ENCODE measurements at places on chromosomes 4 and X.

DNA sequence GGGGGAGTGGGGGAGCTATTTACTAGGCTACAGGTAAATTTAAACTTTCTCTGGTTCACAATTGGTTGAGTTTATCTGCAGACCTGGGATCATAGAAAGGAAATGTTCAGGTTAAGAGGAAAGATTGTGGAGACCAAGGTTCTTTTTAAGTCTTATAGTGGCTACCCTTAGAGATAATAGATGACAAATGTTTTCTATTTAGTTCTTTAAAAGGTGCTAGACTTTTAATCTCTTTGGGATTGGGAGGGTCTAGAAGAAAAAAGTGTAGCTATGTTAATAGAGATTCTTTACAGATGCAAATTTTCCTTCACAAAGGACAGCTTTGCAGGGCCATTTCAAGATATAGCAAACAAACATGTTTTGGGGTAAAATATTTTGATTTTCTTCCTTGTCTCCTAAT is 76.0 kb downstream of the TEX13C start:
- DNase-seq: no peak

- no peak for DNase-seq
These were observed 53.1 kb downstream of the TEC start for GRCh38 chr4:48216563-48216962.

DNA sequence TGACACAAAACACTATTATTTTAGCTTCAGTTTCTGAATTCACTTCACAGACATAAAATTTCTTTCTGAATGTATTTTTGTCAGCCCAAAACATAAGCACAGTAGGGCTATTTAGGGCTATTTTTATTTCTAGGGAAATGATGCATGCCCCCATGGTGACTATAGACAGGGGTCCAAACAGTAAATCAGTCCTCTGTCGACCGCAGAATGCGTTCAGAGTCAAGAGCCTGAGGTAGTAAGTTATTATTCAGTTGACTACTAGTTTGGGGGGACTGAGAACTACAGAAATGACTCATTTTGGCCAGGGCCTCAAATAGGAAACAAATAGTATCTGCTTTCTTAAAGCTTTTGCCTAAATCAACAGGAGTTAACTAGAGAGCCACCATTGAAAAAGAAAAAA is 414.4 kb downstream of the AFF2 start:
- DNase-seq: no peak

DNA sequence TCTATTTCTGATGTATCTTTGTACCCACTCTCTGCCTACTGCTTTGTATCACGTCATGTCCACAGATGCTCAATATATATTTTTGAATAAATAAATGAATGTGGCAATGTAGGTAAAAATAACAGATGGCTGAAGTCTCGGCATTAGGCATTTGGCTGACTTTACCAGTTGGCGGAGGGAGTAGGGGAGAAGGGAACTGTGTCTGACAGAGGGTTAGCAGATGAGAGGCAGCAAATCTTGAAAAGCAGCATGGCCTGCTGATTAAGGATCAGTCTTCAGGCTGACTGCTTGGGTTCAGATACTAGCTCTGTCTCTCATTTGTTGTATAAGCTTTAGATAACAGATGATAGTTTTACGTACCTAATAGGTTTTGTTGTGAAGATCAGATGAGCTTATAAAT is 31.9 kb upstream of the RASGEF1B start:
- DNase-seq: no peak

- no peak for DNase-seq
These were observed 427.9 kb downstream of the STIM2 start for GRCh38 chr4:27288496-27288895.

DNA sequence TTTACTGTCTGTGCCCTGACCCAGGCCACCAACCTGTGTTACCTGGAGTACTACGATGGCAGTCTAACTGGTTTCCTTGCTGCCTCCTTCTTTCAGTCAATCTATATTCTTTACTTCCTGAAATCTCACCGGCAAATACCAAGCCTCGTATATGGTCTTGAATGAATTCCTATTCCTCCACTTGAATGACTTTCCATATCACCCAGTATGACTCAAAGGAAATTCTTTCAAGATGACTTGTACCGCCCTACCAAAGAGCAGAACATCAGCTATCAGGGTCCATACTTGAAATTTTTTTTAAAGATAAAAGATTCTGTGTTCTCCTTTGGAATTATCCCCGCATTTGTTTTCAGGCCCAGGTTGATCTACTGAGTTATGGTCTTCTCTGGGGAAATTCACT is 378.0 kb downstream of the AFF2 start:
- DNase-seq: no peak

All from CD4-positive, alpha-beta T cell treated with Interleukin-4 for 1 hour (primary cell).